ENCODE measurements at places on chromosomes 3 and 15.

DNA sequence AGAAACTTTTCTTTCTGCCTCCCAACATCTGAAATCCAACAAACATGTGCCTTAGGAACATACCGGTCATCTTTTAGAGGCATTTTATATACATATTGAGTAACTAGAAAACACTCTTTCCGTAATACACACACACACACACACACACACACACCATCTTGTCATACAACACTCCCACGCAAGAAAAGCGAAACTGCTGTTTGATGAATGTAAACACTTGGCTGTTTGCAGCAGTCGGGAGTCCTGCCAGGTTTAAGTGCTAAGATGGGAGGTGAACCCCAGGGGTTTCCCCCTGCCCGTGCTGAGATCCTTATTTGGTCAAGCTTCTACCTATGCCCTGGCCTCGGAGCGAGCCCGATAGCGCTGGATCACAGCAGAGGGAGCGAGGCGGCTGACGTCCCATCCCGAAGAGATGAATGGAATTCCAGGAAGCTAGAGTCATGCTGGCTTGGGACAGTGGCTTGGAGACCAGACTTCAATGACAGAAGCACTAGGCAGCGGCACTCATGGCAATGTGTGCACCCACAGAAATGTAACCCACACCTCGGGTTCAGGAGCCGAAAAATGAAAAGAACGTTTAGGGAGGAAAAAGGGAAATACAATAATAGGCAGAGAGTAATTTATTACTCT, 1.3 kb upstream of the THBS1 start:
- DNase-seq = peak; percentile 78

- peak; percentile 79 for DNase-seq
Observed at GRCh38 chr15:29921130-29921601, 98.9 kb upstream of the TJP1 start.

GRCh38 chr3:148863297-148863696, 1.8 kb upstream of the CPA3 start:
- DNase-seq = no peak

- DNase-seq = peak; percentile 75
Observed at GRCh38 chr3:141485641-141486495, 959 bp upstream of the RASA2 start.

DNA sequence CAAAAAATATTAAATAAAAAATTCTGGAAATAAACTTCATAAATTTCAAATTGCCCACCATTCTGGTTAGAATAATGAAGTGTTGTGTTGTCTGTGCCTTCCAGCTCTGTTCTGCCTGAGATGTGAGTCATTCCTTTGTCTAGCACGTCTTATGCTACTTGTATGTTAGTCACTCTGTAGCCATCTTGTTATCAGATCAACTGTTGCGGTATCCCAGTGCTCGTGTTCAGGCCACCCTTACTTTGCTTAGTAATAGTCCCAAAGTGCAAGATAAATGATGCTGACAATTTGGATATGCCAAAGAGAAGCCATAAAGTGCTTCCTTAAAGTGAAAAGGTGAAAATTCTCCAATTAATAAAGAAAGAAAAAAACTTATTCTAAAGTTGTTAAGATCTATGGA, 527.5 kb downstream of the NAALADL2 start:
- DNase-seq = no peak
